Mucosa of descending colon (tissue), 3 donors: ENCODE measurements at places on chromosomes 6 and 20.

DNA sequence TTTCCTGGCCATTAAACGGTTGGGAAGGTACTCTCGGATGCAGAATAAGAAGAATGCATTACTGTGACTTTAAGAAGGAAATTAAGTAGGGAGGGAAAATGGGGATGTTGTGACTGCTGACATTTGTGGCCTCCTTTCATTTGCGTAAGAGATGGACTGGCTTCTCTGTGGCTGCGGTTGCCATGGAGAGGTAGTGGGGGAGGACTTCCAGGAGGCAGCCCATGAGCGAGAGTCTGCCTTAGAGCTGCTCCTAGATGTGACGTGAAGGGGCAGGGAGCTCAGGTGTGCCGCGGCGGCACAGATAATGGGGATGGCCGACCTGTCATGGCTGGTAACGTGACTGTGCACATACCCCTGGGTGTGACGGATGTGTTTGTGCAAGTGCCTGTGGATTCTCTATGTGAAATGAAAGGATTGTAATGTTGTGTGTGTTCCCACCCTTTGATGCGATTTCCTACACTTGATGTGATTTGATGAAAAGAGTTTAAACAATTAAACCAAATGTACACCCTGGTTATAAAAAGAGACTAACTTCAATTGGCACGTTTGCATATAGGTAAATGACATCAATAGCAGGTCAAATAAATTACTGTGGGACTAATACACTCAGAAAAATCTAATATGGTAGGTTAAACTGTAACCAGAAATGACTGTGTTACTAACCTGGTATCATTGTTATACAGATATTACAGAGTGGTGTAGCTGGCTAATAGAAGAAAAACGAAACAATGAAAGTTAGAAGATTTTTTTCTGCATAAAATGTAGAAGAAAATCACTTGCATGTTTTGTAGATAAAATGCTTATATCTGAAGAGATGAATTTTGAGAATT, 48.9 kb downstream of the HIVEP1 start:
- peak; percentile 58 for DNase-seq

DNA sequence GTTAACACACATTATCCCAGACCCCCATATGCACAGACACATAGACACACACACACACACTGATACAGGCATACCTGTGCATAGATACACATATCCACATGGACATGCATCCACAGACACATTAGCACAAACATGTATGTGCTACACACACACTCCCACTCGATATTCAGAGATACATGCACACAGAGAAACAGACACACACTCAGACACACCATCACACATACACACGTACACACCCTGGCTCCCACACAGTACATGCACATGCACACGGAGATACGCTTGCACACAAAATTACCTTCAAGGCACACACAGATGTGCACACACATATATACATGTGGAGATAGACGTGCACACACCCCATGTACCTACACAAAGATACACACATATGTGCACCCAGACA, 19.7 kb downstream of the RBM38 start:
- DNase-seq = no peak

- DNase-seq = no peak
Measured at GRCh38 chr6:2110504-2110903, 134.9 kb downstream of the GMDS start.

GRCh38 chr20:615514-615913, 5.4 kb upstream of the TCF15 start:
- DNase-seq = no peak

- peak; percentile 82 for DNase-seq
Measured at GRCh38 chr6:33314515-33314942, 651 bp upstream of the TAPBP start.

- no peak for DNase-seq
Measured at GRCh38 chr6:24394780-24395437, 7.8 kb upstream of the MRS2 start.

- no peak for DNase-seq
Measured at GRCh38 chr20:56810141-56810540, 181.0 kb downstream of the TFAP2C start.

GRCh38 chr6:23086100-23086499, 516.7 kb downstream of the HDGFL1 start:
- DNase-seq = no peak

DNA sequence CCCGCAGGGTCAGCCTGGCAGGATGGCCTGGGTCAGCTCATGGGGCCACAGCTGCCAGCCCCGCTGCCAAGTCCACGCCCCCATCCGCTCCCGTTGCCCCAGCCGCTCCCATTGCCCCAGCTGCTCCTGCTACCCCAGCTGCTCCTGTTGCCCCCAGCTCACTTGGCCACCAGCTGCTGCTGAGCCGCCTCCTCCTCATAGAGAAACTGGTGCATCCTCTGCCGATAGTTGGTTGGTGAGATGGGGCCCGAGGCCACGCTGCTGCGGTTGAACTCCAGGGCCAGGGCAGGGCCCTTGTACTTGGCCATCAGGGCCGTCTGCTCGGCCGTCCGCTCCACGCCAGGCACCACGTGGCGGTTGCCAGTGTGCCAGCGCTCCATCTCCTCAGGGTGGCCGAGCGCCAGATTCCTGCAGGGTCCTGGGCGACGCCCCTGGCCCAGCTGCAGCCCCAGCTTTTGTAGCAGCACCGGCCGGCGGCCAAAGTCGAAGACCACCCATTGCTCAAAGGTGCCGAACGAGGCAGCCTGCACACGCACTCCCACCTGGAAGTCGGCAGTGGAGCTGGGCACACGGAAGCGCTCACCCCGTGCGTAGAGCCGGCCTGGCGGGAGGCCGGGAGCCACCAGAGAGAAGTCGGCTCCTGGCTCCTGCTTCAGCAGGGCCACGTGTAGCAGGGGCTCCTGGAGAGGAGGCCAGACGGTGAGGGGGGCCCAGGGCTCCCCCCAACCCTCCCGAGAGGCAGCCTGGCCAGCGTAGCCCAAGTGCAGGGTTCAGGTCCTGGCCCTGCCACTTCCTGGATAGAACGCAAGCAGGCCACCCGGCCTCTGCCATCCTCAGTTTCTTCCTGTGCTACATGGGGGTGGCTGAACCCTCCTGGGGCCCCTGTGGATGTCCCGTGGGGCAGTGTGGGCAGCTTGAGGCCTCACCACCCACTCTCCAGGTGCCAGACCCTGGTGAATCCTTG, 4.8 kb downstream of the HELZ2 start:
- DNase-seq = no peak

GRCh38 chr6:80625405-80625804, 518.9 kb downstream of the BCKDHB start:
- DNase-seq = no peak

DNA sequence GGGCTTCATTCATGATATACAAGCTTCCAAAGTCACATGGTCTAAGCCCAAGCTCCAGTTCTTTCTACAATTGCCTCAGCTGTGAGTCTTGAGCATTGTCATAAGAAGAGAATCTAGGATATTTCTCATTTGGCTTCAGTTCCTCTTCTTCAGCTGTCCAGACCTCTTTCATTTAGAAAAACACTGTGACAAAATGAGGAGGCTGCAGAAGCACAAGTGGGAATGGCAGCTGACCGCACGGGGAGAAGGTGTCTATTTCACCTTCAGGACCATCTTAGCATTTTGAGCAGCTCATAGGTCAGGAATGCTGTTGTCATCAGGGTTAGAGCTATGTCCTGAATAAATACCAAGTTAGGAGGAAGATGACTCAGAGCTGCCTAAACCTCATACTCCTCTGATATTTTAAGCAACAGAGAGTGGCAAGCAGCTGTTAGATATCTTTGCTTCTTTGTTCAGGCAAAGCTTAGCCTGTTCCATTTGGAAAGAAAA, 390.1 kb upstream of the CITED2 start:
- no peak for DNase-seq

DNA sequence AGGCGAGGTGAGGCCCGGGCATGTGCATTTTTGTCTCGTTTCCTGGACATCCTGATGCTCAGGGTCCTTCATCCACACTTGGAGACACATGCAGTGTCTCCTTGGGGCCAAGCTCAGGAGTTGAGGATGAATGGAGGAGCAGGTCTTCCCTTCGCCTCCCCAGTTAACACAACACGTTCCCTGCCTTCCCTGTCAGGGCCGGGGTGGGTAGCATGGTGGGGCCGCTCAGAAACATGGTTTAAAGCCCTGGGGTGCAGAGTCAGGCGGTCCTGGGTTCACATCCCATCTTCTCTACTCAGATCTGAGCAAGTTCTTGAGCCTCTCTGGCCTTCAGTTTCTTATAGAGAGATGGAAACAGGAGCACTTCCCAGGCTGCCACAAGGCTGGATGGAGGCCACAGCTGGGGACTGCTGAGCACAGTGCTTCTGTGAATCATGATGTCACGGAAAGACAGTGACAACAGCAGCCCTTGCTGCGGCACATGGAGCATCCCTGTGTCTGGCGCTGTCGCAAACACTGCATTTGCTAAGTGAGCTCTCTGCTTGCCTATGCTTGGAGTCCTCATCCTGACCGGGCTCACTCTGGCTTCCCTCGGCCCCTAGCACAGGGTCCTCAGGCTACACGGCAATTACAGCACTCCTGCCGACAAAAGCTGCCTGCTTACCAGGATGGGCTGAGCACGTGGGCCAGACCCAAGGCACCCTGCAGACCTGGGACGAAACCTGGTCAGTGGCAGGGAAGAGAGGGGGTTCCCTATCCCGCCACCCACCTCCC, 45.6 kb upstream of the STX16 start:
- no peak for DNase-seq
